ENCODE measurements at places on chromosomes 7 and 10.

GRCh38 chr7:129188892-129189660, 643 bp downstream of the SMO start:
- peak; percentile 74 for DNase-seq

GRCh38 chr7:36535866-36536664, 146.4 kb downstream of the ANLN start:
- DNase-seq = no peak

GRCh38 chr7:7418997-7419396, 116.7 kb downstream of the COL28A1 start:
- DNase-seq = no peak

DNA sequence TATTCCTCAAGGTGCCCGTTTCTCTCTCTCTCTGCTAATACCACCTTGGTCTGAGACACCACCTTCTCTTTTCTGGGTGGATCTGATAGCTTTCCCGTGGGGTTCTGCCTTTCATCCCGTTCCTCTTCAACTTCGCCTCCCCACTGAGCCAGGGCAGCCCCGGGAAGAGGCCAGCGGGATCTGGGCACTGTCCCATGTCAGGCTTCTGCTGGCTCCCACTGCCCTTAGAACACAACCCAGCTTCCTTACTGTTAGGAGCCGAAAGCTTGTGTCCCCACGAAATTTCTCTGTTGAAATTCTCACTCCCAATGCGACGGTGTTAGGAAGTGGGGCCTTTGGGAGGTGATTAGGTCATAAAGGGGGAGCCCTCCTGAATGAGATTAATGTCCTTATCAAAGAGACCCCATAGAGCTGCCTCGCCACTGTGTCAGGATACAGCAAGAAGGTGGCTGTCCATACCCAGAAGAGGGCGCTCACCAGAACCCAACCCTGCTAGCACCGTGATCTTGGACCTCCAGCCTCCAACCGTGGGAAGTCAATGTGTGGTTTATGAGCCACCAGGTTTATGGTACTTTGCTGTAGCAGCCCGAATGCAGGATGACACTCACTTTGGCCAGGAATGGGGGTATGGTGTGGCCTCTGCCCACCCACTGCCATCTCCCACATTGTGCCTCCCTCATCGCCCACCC, 79.2 kb downstream of the CAMK1D start:
- DNase-seq = no peak

DNA sequence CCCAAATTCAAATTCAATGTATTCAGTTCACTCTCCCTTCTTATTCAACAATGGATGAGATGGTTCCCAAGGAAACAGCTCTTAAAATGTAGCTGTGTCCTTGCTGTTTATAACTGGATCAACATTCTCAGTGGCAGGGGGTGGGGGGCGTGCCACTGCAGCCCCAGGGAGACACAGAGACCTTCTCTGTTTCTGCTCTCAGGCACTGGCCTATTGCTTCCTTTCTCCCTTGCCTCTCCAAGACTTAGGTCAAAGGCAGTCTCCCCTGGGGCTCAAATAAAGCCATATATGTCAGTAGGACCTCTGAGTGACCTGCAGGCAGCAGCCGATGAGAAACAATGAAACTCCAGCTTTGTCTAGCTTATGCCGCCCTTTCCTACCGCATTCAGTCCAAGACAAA, 20.7 kb downstream of the VSTM4 start:
- DNase-seq = no peak

DNA sequence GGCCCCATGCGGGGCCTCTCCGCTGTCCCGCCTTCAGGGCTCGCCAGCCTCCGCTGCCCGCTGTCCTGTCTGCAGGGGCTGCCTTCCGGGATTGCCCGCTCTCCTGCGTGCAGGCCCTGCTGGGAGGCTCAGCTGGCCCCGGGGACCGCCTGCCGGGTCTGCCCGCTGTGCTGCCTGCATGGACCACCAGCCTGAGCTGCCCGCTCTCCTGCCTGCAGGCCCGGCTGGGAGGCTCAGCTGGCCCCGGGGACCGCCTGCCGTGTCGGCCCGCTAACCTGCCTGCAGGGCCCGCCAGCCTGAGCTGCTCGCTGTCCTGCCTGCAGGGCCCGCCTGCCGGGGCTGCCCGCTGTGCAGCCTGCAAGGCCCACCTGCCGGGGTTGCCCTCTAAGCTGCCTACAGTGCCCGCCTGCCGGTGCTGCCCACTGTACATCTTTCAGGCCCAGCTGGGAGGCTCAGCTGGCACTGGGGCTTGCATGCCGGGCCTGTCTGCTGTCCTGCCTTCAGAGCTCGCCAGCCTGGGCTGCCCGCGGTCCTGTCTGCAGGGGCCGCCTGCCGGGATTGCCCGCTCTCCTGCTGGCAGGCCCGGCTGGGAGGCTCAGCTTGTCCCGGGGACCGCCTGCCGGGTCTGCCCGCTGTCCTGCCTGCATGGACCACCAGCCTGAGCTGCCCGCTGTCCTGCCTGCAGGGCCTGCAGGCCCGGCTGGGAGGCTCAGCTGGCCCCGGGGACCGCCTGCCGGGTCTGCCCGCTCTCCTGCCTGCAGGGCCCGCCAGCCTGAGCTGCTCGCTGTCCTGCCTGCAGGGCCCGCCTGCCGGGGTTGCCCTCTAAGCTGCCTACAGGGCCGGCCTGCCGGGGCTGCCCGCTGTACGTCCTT, 165.1 kb downstream of the GLRX3 start:
- peak; percentile 71 for DNase-seq

GRCh38 chr7:135602304-135602703, 44.6 kb downstream of the NUP205 start:
- no peak for DNase-seq

DNA sequence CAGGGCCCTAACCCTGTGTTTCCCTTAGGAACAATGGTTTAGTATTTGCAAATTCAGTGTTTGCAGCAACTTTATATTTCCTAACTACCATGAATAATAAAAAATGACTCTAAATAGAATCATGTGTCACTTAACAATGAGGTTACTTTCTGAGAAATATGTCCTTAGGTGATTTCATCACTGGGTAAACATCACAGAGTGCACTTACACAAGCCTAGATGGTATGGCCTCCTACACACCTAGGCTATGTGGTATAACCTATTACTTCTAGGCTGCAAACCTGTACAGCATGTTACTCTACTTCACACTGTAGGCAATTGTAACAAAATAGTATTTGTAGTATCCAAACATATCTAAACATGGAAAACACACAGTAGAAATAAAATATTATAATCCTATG, 1174.6 kb upstream of the LRRTM3 start:
- DNase-seq = no peak

GRCh38 chr7:142785841-142786250, 15.1 kb downstream of the PRSS2 start:
- DNase-seq = no peak

DNA sequence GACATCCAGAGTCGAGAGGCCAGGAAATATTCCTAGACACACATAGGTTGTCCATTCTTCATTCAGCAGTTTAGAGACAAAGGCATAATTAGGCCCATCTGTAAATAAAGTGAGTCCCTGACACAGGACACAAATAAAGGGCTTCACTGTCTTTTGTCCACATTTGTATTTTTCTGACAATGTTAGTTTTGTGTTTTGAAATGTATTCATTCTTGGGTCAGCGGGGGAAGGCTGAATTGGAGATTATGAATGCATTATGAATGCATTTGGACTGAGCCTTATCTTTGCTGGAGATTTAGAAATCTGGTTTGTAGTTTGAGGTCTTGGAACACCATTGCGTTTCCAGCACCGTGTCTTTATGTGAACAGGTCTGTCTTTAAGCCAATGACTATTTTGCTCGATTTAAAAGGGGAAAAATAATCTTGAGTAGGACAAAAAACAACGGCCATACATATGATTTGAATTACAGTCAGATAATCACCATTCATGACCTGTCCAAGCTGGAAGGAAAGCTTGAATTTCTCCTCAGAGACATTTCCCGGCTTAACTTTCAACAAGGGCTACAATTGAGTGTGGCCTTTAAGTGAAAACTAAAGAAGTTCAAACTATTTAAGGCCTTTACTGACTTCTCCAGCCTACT, 334.8 kb downstream of the WDR11 start:
- DNase-seq = no peak

DNA sequence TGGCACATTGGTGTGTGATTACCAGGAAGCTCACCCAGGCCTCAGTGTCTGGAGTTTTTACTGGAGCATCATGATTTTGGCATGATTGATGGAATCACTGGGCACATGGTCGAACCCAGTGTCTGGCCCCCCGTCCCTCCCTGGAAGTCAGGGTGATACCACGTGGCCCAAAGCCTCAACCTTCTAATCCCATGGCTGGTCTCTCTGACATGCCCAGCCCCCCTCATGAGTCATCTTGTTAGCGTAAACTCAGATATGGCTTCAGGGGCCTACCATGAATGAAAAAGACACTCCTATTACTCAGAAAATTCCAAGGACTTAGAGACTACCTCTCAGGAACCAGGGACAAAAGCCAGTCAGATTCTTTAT, 109.3 kb downstream of the GRK5 start:
- DNase-seq = no peak

- no peak for DNase-seq
These were observed 66.8 kb downstream of the LYZL2 start for GRCh38 chr10:30562787-30563186.

GRCh38 chr10:117942226-117942625, 104.5 kb downstream of the RAB11FIP2 start:
- no peak for DNase-seq

DNA sequence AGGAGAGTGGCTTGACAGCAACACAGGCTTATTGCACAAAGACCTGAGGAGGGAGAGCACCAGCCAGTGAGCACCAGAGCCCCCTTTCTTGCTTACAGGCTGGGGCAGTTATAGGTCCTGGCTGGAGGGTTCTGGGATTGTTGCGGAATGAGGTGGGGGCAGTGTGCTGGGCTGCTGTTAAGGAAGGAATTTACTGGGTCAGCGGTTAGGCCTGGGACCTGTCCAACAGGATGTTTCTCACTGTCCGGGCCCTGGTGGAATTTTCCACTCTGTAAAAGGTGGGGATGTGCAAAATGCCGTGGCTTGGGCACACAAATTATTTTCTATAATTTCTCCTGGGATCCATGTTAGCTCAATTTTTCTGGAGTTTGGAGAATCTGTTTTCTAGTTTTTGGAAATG, 757.3 kb downstream of the TYW1 start:
- DNase-seq = no peak

GRCh38 chr7:98315318-98315993, 34.0 kb downstream of the BRI3 start:
- DNase-seq = no peak

DNA sequence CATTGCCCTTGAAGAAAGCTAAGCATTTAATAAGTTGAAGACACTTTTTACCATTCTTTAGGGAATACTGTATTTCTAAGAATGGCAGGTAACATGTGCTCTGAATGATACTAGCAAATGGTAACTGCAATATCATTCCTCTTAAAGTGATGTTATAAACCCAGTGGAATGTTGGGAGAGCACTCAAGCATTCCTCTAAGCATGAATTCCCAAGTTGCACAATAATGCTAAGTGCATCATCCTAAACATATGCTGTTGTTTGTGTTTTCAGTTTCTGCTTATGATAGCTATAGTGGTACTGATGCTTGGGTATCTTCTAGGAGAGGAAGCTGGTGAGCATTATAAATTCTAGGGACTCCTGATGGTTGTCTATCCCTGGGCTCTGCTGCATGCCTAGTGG, 673.9 kb downstream of the PHTF2 start:
- DNase-seq = no peak

GRCh38 chr7:91875851-91876250, 4.7 kb downstream of the MTERF1 start:
- DNase-seq = no peak

GRCh38 chr10:95655571-95656290, 780 bp downstream of the ALDH18A1 start:
- peak; percentile 11 for DNase-seq

DNA sequence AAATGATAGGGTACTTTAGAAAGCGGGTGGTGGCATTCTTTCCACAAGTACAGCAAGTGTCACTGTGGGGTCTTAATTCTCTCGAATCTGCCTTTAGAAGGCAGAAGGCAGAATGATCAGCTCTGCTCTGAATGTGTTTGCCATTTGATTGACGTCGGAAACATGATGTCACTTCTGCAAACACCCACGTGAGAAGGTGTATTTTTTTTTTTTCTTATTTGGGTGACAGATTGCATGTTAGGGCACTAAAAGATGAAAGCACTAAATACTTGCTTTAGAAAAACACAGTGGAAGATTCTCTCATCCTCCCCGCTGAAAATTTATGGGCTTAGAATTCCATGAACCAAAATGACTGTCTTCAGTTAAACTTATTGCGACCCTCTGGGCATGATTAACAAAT, 150.2 kb downstream of the TCF7L2 start:
- DNase-seq = peak; percentile 30

DNA sequence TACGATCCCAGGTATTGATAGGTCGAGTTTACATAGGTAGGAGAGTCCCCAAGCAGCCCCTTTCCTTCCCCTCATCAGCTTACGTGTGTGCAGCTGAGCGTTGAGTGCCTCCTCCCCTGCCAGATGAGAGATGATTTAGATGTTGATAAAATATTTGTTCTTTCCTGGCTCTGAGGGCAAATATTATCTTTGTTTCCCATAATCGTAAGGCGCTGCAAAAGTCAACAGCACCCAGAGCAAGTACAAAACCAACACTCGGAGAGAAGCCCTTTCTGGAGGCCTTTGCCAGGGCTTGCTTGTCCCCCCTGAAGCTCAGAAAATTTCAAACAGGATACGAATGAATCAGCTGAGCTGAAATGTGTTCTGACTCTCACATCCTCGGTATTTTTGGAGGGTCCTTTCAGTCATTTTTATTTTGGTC, 683.2 kb downstream of the LRMDA start:
- DNase-seq = peak; percentile 39

GRCh38 chr10:27457261-27457945, 46.7 kb upstream of the RAB18 start:
- no peak for DNase-seq

GRCh38 chr7:31263338-31263737, 77.2 kb downstream of the NEUROD6 start:
- no peak for DNase-seq

DNA sequence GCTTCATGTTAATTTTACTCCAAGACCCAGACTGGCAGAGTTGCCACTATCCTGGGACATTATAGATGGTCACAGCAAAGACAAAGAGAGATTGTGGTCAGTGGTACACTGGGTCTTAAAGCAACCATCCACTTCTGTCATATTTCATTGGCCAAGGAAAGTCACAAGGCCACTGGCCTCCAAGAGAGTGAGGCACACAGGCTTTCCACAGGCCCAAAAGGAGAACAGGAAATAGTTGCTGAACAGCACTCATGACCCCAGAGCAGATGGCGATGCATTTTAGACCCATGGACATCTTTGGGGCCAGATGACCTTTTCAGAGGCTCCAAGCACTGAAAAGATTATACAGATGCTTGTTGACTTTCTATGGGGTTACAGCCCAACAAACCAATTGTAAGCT, 97.4 kb downstream of the ARID5B start:
- DNase-seq = no peak

DNA sequence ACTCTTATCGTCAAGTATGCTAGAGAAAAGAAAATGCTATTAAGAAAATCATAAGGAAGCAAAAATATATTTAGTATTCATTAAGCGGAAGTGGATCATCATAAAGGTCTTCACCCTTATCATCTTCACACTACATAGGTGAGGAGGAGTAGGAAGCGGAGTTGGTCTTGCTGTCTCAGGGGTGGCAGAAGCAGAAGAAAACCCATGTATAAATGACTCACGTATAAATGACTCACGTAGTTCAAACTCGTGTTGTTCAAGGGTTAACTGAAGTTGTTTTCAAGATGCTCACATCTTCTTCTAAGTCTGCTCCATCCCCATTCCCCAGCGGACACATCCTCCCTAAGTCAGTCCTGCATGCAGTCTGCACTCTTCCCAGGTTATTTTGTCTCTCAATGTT, 72.4 kb downstream of the SFMBT2 start:
- DNase-seq = no peak

Data from right kidney (tissue), 9 donors.